Right atrium auricular region (tissue), 2 donors: ENCODE measurements at places on chromosomes 3 and 15.

GRCh38 chr15:51281368-51281967 is 56.9 kb downstream of the CYP19A1 start:
- peak; percentile 74 for DNase-seq

- peak; percentile 80 for DNase-seq
Measured at GRCh38 chr15:38226608-38227266, 25.9 kb upstream of the SPRED1 start.

- DNase-seq: no peak
Measured at GRCh38 chr3:60575718-60576272, 675.5 kb downstream of the FHIT start.

DNA sequence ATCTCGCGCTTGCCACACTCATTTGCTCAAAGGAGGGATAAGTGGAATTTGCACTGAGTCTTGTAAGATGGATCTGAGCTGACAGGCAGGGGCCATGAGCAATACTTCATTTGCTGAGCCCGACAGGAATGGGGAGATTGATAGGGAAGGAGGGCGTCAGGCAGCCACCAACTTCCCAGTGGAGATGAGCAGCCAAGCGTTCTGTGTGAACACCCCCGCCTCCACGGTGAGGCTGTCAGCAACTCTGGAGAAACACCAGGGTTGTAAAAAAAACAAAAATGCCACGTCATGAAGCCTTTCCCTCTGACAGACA is 36.8 kb downstream of the TLE3 start:
- no peak for DNase-seq

DNA sequence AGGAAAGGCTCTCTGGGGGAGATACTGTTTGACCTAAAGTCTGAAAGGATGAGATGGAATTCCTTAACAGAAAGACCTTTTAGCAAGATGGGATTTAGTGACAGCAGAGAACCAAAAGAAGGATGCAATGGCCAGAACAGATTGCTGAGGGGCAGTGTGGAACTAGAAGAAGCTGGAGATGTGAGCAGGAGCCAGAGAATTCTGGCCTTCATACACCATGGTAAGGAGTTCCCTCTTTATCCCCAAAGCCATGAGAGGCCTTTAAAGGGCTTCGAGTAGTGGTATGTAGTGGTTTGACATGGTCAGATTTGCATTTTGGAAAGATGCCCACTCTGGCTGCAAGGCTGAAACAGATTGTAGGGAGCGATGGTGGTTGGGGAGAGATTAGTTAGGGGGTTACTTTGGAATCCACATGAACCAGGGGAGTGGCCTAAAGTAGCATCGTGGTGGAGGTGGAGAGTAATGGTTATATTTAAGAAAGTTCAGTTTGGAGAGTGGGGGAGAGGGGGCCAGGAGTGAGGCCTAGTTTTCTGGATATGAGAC is 34.0 kb upstream of the NPHP3 start:
- DNase-seq: no peak

DNA sequence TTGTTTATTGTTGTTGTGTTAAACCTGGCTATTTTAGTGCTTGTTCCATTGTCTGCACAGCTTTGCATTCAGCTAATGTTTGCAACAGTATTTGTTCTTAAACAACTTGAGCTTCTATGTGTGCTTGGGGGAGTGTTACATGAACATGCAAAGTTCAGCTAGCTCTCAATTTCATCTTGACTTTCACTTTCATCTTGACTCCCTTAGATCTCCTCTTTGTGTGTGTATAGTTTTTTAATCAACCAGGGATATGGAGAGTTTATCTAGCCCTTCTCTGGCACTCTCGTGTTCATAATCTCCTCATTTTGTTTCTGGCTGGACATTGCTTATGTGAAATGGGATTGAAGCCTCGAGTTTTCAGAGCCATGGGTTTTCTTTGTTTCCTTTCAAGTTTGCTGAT is 212.4 kb upstream of the ZBTB20 start:
- DNase-seq: no peak

- no peak for DNase-seq
Measured at GRCh38 chr15:83206526-83207008, 1.1 kb downstream of the HDGFL3 start.

- DNase-seq: no peak
Measured at GRCh38 chr3:155872904-155873646, 2.6 kb downstream of the GMPS start.

DNA sequence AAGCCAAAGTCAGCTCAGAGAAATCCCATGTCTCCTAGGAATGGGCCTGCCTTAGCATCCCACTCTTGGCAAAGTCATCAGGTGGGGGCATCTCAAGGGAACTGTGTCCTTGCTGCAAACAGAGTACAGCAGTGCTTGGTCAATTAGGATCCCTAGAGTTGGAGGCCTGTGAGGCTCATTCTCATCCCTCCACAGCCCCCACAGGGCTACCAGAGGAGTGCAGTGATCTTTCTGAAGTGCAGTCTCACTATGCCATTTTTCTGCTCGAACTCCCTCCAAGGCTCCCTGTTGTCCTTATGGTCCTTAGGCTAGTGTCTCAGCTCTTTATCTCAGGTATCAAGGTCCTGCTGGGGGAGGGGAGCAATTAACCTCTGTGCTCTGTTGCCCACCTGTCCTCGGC is 31.1 kb downstream of the TMEM40 start:
- DNase-seq: no peak

GRCh38 chr3:32706348-32707025 is 21.5 kb downstream of the CNOT10 start:
- no peak for DNase-seq

GRCh38 chr3:178454726-178455125 is 81.5 kb upstream of the KCNMB2 start:
- DNase-seq: peak; percentile 66

GRCh38 chr3:7207125-7207524 is 346.2 kb downstream of the GRM7 start:
- DNase-seq: no peak

- no peak for DNase-seq
Measured at GRCh38 chr3:41102053-41102556, 97.2 kb upstream of the CTNNB1 start.

GRCh38 chr3:20194793-20195460 is 8.9 kb upstream of the SGO1 start:
- DNase-seq: no peak

- peak; percentile 71 for DNase-seq
Measured at GRCh38 chr3:184373422-184373821, 4.6 kb downstream of the THPO start.

DNA sequence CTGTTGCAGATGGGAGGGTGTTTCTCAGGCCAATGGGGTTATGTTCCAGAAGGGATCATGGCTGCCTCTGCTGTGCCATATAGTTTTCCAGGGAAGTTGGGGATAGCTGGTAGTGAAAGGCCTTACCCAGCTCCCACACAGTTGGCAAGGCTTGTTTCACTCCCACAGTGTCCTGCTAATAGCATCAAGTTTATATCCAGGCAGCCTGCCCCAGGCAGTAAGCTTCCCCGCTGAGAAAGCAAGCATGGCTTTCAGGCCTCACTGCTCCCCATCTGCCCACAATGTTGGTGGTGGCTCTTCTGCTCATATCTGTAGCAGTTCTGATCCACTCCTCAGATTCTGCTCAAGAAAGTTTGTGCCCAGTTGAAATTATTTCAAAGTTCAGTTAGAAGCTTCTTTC is 50.9 kb upstream of the DCBLD2 start:
- DNase-seq: no peak

- DNase-seq: peak; percentile 70
Measured at GRCh38 chr15:100438570-100438969, 90.2 kb downstream of the CERS3 start.

GRCh38 chr3:114333180-114333922 is 39.5 kb downstream of the TIGIT start:
- DNase-seq: no peak

- no peak for DNase-seq
Measured at GRCh38 chr3:177250151-177250550, 52.9 kb upstream of the TBL1XR1 start.

- no peak for DNase-seq
Measured at GRCh38 chr3:39062180-39062579, 10.4 kb downstream of the WDR48 start.

DNA sequence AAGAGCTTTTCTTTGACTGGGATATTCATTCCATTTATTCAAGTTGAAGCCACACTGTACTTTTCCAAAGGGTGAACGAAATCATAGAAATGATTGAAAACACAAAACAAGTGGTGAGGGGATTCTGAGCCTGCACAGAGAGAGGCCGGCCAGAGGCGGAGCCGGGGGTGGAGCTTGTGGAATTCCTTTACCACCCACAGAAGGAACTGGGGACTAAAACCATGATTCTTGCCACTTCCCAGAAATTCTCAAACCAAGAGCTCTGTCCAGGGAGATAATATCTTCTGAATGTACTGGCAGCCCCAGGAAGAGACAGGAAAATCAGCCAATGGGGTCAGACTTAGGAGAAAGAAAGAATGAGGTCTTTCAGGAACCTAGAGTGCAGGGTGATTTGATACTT is 20.8 kb downstream of the FBN1 start:
- DNase-seq: no peak

DNA sequence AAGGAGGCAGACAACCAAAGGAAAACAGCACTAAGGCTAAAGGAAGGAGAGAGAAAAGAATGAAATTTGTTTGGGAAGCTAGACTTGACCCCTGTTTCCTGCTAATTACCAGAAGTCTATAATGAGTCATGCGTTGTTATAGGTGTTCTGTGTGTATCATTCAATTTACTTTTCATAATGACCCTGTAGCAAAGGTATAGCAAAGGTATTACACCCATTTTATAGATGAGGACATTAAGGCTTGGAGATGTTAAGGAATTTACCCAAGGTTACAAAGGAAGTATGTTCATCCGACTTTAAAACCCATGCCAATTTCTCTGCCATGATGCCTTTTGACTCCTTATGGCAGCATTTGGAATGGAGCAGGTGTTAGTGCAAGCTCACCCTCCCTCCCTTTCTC is 54.9 kb downstream of the RAP2B start:
- no peak for DNase-seq

- DNase-seq: no peak
Measured at GRCh38 chr3:11145888-11146287, 8.4 kb upstream of the HRH1 start.

- DNase-seq: no peak
Measured at GRCh38 chr3:141070727-141071357, 19.7 kb downstream of the SPSB4 start.

GRCh38 chr3:27718459-27718858 is 3.7 kb downstream of the EOMES start:
- DNase-seq: no peak

- DNase-seq: no peak
Measured at GRCh38 chr3:4533489-4534443, 40.6 kb downstream of the ITPR1 start.

GRCh38 chr3:188918093-188918492 is 253.7 kb upstream of the TPRG1 start:
- DNase-seq: no peak

DNA sequence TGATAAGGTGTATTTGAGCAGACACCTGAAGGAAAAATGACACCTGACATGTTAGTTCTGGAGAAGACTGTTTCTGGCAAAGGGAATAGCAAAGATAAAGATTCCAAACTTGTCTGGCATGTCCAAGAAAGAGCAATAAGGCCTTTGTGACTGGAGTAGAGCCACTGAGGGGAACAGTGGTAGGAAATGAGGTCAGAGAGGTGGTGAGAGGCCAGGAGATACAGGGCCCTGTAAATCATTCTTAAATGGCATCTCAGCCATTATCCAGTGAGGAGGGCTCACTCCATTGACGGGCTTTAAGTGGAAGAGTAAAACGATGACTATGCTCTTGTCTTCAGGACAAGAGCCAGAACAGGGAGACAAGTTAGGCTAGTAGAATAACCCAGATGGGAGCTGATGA is 4.5 kb downstream of the SLC49A4 start:
- DNase-seq: no peak

DNA sequence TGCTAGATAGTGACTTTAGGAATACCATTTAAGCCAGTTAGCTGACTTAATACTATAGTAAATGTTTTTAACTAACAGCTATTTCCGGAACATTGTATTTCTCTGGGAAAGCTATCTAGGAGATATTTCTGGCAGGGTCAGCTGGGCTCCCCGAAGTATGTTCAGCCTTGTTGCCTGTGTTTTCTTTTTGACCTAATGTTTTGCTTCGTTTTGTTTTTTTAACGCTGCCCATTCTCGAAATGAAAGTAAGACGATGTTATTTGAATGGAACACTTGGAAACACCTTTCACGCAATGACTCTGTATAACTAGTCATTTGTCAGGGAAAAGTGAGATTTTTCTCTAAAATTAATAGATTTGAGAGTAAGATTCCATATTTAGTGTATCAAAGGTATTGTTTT is 702.9 kb upstream of the NAALADL2 start:
- no peak for DNase-seq

DNA sequence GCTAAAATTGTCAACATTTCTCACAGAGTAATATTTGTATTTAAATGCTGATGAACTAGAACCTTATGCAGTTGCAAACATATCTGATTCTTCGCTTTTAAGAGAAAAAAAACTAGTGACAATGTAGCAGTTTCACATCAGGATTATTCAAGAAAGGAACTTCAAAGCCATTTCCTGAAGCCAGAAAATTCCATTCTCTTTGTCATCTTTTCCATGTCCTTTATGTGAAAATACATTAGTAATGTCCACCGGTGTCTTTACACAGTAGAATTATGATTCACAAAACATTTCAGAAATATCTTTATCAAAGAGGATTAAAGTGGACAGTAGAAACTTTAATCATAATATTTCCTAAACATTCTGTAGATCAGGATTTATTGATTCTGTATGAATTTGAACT is 12.7 kb upstream of the LXN start:
- DNase-seq: no peak

GRCh38 chr15:77282333-77282732 is 137.6 kb downstream of the PEAK1 start:
- no peak for DNase-seq

DNA sequence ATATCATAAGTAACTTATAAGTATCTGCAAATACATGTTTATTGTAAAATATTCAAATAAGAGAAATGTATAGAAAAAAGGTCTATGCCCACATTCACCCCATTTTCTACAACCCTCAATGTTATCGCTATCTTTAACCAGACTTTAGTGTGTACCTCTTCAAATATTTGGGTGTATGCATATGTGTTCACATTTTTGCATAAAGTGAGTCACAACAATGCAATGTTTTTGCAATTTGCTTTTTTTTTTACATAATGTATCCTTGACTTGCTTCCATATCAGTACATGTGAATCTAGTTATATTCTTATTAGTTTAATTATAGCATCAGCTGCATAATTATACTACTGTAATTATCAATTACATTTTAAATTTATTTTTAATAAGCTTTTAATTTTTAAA is 117.3 kb upstream of the LYSMD4 start:
- DNase-seq: no peak

DNA sequence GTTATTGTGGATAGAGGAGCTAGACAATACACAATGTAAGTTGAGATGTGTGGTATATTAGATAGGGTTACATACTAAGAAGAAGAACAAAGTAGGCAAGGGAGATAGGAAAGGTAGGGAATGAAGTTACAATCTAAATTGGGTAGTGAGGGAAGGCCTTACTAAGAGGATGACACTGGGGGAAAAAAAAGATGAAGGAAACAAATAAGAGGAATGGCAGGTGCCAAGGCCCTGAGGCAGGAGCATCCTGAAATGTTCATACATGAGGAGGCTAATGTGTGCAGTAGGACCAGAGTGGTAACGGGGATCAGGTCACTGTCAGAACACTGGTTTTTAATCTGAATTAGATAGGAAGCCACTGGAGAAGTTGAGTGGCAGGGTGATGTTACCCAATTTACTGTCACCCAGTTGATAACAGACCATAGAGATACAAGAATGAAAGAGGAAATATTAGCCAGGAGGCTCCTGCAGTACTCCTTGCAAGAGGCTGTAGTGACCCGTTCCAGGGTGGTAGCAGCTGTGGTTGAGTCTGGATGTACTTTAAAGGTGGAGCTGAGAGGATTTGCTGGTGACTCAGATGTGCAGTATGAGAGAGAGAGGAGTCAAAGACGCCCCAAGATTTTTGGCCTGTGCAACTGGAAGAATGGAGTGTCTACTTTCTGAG is 14.4 kb downstream of the RTP1 start:
- DNase-seq: peak; percentile 64
